ENCODE measurements at places on chromosomes 2 and 18. TPM values are rescaled to one million over a fixed set of nuclear protein-coding genes. Genes with fewer than 3 reads are reported as not detected.

The MYO5B gene
- total RNA-seq, result 0.87 TPM

The SS18 gene
- 43.2 TPM for total RNA-seq

The NXPH2 gene
- total RNA-seq, result not detected

The DNER gene
- total RNA-seq, result 0.44 TPM

The SERPINB10 gene
- total RNA-seq, result not detected

The RAB12 gene
- total RNA-seq, result 43.4 TPM

The RNF125 gene
- 2.8 TPM for total RNA-seq

The TDRD15 gene
- not detected for total RNA-seq

The AMER3 gene
- total RNA-seq, result not detected

The EML6 gene
- total RNA-seq, result 0.20 TPM

The UBR3 gene
- total RNA-seq, result 34.0 TPM

The ESCO1 gene
- 8.7 TPM for total RNA-seq

The POTEJ gene
- total RNA-seq, result 0.60 TPM

The CAPN14 gene
- total RNA-seq, result under 0.01 TPM

The IGFBP2 gene
- 56.2 TPM for total RNA-seq

The CTAGE1 gene
- not detected for total RNA-seq

The TMEFF2 gene
- not detected for total RNA-seq

The FOXD4L1 gene
- under 0.01 TPM for total RNA-seq

The LRP2 gene
- not detected for total RNA-seq

The GAD1 gene
- total RNA-seq, result 0.40 TPM

The ASAP2 gene
- 26.2 TPM for total RNA-seq

The SLC11A1 gene
- total RNA-seq, result under 0.01 TPM

Measured in lung microvascular endothelial cell (primary cell).